ENCODE measurements at places on chromosomes 2 and 18.
A peak's percentile ranks its signal among the peaks of the same experiment; 100 is the strongest.

DNA sequence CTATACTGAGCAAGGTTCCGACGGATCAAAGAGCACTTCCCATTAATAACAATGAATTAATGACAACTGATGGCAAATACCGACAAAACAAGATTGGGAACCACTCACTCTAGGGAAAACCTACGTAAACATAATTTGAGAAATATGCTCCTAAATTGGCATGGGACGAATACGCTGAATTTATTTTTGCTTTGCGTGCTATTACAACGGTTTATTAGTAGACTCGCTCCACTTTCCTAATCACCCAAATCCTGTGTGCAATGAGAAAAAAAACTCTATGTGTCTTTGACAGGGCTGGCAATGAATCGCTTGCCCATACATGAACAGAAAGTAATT, 536 bp upstream of the SLC25A12 start:
- no peak for DNase-seq

DNA sequence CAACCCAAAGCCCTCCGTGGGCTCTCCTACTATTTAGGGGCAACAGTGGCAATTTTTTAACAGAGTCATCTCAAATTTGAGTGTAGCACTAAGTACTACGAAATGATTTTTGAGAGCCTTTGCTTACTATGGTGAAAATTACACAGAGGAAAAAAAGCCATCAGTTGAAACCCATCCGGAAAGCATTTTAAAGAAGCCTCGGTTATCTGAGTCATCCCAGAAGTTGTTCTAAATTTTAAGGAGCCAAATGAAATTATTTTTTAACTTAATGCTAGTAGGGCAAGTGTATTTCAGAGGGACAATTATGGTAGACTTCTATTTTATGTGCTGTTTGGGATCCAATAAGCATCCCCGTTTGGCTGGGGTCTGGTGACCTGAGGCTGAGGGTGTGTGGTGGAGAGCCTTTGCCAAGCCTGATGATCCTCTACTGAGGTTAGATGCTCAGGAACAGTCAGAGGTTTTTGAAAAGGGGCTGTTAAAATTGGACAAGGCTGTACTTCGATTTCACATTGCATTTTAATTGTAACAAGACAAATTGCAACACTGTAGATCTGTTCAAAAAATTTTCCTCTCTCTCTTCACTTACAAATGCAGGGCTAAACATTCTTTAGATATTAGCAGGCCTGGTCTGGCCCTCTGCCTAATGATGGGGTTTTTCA, 47.0 kb downstream of the RAPGEF4 start:
- DNase-seq: no peak

- DNase-seq: no peak
These were observed 890.7 kb upstream of the POU3F3 start for GRCh38 chr2:103963146-103963725.

GRCh38 chr2:71833855-71834560, 313.7 kb downstream of the CYP26B1 start:
- DNase-seq: no peak

DNA sequence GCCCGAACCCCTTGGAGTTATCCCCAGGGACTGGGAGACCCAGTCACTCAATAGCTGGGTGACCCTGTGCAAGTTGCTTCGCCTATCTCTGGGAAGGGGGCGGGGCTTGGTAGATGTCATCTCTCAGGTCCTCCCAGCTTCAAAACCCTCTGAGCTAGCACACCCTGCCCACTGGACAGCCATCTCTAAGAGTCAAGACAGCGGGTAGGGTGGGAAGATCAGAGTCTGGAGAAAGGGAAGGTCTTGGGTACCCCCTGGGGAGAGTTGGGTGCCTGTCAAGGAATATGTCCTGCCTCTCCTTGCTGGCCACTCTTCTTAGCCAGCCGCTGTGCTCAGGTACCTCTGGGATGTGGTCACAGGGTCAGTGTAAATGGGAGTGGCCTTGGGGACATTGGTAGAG, 8.0 kb downstream of the GLI2 start:
- DNase-seq: no peak

- no peak for DNase-seq
These were observed 5.4 kb downstream of the WDPCP start for GRCh38 chr2:63582873-63583272.

DNA sequence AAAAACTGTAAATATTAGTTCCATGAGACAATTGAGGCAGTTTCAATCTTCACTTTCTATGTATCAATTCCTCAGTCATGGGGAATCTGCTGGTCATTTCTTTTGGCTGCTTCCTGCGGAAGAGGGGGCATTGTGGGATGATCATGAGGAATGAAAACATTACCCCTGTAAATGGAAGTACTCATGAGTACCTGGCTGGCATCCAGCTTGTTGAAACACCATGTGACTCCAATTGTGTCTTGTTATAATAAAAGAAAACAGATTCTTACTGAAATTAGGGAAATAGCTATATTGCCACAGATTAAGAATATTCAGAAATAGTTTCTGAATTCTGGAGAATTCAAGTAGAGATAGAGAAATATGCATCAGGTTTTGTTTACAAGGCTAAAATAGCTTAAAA, 41.6 kb upstream of the GPR39 start:
- no peak for DNase-seq

GRCh38 chr2:149169656-149170055, 131.2 kb downstream of the LYPD6B start:
- peak; percentile 47 for DNase-seq

GRCh38 chr2:118835746-118836410, 11.6 kb downstream of the EN1 start:
- no peak for DNase-seq

GRCh38 chr2:102137138-102137537, 5.4 kb upstream of the IL1R1 start:
- no peak for DNase-seq

GRCh38 chr18:59357928-59358327, 1.1 kb downstream of the LMAN1 start:
- DNase-seq: peak; percentile 39

DNA sequence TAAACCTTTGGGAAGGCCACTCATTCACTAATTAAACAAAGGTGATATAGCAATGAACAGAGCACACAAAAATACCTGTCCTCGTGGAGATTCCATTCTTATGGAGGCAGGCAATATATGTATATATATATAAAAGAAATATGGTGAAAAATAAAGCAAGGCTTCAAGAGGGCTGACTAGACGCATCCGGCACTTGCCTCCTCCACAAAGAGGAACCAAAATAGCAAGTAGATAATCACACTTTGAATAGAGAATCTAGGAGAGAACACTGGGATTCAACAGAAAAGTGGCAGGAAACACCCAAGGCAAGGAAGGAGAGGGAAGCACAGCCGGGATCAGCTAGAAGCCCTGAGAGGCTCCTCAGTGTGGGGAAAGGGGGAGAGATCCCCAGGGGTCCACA, 218.4 kb upstream of the FOSL2 start:
- no peak for DNase-seq

DNA sequence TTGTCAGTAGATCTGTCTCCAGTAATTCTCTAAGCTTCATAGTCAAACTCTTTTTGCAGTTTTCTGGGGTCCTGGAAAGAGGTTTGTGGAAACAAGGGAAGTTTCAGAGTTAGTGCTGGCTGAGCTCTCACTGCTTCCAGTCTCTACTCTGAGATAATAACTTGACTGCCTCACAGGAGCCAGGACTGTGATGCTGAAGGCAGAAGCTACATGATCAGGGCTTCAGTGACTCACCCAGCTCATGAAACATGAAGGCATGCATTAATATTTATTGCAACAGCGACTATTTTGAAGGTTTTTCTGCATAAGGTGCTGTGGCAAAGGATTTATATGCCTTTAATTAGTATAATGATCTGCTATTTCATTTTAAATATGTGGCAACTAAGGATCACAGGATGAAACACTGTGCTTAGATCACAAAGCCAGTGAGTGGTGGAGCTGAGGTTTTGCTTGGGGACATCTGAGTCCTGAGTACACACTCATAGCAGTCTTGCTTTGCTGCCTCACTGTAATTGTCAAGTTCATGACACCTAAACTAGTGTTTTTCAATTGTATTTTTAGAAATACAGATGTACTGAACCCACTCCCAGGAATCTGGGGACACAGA, 448.4 kb upstream of the GCFC2 start:
- no peak for DNase-seq

- DNase-seq: no peak
These were observed 28.1 kb upstream of the TMEM247 start for GRCh38 chr2:46451131-46451711.

- no peak for DNase-seq
These were observed 38.9 kb downstream of the DNMT3A start for GRCh38 chr2:25302758-25303375.

GRCh38 chr2:107086497-107086896, 200.5 kb upstream of the ST6GAL2 start:
- no peak for DNase-seq

DNA sequence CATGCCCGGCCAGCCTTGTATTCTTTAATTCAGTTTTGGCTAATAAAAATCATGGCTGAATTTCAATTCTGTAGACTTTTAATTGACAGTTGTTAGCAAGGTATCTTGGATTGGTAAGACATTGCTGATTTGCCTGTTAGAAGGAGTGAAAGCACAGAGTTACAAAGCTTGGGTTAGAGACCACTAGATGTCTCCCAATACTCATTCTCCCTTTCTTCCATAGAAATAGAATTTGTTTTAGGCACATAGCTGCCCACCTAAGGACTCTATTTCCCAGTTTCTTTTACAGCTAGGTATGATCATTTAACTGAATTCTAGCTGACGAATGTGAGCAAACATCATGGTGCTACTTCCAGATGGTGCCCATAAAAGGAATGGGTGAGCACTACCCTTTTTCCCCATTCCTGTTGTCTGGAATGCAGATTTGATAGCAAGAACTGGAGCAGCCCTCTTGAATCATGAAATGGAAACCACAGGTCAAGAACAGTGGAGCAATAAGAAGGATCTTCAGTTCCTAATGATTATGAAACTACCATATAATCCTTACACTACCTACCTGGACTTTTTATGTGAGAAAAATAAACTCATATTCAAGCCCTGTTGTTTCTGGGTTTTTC, 17.5 kb downstream of the PECR start:
- no peak for DNase-seq

- DNase-seq: no peak
These were observed 158.1 kb downstream of the RBM43 start for GRCh38 chr2:151103551-151103950.

Data from NCI-H510A treated with DMSO at 0.1 percent for 48 hours (cell line).